ENCODE measurements at places on chromosomes 7 and 10.
A peak's percentile ranks its signal among the peaks of the same experiment; 100 is the strongest.

- DNase-seq = no peak
Measured at GRCh38 chr7:26723129-26723528, 141.3 kb downstream of the SKAP2 start.

GRCh38 chr10:15223174-15223573 lies 54.7 kb upstream of the NMT2 start:
- no peak for DNase-seq

DNA sequence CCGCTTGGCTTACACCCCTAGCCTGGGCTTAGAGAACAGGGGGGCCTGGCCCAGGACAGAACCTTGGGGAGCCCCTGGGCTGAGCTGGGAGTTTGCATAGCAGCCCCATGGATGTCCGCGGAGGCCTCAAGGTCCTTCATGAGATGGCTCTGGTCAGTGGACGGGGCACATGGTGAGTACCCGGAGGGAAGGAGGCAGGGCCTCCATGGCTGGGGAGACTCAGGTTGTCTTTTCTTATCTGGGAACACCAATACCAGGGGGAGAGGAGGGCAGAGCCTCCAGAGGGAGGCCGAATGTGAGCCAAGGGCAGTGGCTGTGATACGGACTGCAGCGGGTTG lies 64.8 kb downstream of the GLRX3 start:
- no peak for DNase-seq

DNA sequence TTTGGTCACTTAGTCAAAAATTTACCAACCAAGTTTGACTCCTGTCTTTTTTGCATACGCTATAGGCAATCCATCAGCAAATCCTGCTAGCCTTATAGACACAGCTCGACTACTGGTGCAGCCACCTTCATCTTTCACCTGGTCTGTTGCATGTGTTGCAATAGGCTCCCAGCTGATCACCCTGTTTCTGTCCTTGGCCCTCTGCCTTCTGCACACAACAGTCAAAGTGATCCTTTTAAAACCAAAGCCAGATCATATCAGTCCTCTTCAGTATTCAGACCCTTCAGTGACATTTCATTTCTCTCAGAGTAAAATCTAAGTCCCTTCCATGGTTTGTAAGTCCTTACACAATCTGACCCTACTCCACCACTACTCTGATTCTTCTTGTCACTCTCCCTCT lies 10.9 kb upstream of the CDK6 start:
- no peak for DNase-seq

- no peak for DNase-seq
Measured at GRCh38 chr7:149777551-149778326, 4.4 kb upstream of the ZNF467 start.

GRCh38 chr10:114408968-114409444 lies 4.7 kb upstream of the AFAP1L2 start:
- no peak for DNase-seq

DNA sequence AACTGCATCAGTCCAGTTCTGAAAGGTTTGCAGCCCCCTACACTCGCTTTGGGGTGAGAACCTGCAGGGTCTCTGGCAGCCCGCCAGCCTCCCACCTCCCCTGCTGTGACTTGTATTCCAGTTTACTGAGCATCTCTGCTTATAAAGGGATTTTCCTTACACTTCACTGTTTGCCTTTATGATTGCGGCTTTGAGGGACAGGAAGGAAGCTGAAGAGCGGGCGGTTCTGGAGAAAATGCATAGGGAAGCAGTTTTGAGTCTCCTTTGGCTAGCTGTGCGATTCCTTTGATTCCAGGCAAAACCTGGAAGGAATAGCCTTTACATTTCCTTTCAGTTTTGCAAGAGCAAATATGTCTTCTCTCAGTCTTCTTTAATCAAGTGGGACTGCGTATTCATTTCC lies 65.0 kb upstream of the TRIM8 start:
- no peak for DNase-seq

DNA sequence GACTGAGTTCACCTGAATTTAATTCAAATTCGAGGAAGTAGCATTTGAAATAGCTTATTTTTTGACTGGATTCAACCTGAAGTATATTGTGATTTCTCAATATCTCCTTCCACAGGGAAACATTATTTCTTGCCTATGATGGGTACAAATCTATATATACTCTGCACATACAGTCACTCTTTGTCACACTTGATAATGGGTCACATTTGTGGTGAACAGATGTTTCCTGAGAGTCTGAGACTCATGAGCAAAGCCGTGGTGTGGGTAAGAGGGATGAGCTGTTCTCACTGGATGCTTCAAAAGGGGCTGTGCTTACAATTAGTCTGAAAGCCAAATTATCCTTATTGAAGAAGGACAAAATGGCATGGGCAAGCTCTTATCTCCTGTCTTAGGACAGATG lies 18.0 kb upstream of the TBXAS1 start:
- no peak for DNase-seq

- peak; percentile 44 for DNase-seq
Measured at GRCh38 chr10:110207805-110208613, 604 bp downstream of the MXI1 start.

DNA sequence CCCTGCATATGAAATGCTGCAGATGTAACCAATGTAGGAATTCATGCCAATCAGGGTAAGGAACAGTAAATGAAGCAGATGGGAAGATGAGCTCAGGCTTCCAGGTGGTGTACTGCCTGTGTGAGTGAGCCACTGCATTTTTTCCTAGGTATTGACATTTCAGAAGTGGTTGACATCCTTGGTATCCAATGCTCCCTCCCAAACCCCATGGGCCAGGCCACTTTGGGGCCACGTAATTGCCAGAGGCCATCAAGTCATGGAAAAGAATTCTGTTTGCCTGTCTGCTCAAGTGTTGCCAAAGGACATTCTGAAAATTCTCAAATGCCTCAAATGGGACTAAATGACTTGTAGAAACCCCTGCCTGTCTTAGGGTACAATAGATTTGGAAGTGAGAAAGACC lies 384.6 kb downstream of the GATA3 start:
- DNase-seq = no peak

- DNase-seq = peak; percentile 59
Measured at GRCh38 chr10:3783316-3783681, 1.7 kb downstream of the KLF6 start.

GRCh38 chr7:101094376-101094775 lies 9.1 kb downstream of the TRIM56 start:
- DNase-seq = no peak

- no peak for DNase-seq
Measured at GRCh38 chr7:27148756-27149641, 1.4 kb upstream of the HOXA6 start.

DNA sequence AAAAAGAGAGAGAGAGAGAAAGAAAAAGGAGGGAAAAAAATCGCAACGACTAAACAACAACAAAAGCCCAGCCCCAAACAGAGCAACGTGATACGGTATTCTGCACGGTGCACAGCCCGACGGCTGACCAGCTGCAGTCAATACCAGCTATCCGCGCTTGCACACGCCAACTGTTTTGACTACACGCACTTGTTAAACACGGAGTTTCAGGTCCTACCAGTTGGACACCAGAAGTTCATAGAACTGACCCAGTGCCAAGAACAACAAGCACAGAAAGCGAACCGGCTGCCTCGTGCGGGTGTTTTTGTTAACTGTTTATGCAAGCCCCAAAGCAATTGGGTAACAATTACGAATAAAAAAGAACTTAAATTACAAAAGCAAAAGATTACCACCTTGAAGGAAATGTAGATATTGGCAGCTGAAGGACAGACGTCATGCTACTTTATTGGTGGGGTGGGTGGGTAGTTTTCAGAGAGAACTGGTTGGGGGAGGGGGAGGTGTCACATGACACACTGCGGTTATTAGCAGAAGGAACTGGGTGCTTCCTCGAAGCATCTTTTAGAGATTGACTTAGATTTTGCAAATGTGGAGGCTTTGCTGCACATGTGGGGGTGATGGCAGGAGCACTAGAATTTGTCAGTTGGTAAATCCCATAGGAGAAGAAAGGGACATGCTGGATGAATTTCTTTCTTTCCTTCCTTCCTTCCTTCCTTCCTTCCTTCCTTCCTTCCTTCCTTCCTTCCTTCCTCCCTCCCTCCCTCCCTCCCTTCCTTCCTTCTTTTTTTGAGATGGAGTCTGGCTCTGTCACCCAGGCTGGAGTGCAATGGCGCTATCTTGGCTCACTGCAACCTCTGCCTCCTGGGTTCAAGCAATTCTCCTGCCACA lies 110.6 kb upstream of the EFCAB10 start:
- peak; percentile 81 for DNase-seq

DNA sequence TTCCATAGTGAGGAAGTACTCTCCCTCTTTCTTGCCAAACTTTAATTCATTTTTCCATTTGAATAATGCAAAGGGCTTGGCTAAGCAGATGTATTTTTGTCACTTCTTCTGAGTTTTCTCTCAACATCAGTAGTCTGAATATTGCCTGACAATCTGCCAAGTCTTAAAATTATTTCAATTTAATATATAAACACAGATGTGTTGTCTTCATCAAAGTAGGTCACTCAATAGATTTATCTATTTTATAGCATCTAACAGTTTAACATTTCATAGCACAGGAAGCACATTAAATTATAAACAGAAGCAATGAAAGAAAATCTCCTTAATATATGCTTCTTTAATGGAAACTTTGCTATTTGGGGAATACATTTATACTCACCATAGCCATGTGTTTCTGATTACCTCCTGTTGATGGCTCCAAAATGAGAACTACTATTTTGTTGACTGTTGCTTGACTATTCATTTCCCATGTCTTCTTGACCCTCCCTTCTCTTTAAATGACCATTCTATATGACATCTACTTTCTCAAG lies 4.5 kb downstream of the CPED1 start:
- DNase-seq = no peak

- no peak for DNase-seq
Measured at GRCh38 chr10:3474266-3474665, 301.7 kb upstream of the PITRM1 start.

DNA sequence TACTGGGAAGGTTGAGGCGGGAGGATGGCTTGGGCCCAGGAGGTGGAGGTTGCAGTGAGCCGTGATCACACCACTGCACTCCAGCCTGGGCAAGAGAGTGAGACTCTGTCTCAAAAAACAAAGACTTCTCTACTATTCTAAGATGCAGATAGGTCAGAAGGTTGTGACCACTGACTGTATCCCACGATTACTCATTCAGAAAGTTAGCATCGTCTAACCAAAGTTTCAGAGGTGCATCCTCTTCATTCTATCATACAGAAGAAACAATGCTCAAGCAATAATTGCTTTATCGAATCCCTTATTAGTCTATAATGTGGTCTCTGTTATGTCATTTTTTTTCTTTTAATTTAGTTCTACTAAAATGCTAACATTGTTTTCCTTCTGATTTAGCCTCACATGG lies 348.7 kb upstream of the LRGUK start:
- no peak for DNase-seq

- no peak for DNase-seq
Measured at GRCh38 chr7:50733552-50733951, 49.1 kb downstream of the GRB10 start.

DNA sequence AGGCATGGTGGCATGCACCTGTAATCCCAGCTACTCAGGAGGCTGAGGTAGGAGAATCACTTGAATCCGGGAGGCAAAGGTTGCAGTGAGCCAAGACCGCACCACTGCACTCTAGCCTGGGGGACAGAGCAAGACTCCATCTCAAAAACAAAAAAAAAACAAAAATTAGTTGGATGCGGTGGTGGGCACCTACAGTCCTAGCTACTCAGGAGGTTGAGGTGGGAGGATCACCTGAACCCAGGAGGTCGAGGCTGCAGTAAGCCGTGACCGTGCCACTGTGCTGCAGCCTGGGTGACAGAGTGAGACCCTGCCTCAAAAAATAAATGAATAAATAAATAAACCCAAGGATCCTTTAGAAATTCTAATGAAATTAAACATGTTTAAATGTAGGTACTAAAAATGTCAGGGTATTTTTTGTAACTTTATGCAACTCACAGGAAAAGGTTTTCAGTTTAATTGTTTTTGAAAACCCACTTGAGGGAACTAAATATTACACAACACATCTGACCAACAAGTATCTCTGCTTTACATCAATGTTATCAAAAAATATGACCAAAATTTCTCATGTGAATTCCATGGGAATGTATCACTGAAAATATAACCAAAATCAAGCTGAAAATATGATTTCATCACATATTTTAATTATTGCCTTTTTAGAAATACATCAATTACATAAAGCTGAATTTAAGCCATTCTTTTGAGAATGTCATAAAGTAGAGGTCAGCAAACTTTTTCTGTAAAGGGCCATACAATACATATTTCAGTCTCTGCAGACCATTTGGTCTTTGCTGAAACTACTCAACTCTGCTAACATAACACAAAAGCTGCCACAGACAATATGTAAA lies 23.9 kb downstream of the UPF2 start:
- DNase-seq = no peak

- no peak for DNase-seq
Measured at GRCh38 chr10:70142555-70142954, 3.9 kb downstream of the TYSND1 start.

DNA sequence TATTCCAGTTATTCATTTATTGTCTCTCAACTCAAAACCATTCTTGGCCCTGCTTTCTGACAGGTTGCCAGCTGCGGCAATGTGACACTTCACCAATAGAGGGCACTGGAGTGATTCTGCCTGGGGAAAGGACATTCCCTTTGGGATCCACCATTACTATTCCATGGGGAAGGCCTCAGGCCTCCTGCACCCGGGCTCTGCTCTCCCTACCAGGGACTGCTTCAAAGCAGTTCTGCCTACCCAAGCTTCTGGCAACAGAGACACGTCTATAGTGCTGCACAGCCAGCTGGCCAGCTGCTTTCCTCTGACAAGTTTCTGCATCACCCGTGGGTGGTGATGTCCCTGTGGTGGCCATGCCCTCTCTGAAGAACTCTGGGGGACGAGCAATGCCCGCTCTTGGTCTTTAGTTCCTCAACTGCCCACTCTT lies 163.8 kb downstream of the ELMO1 start:
- peak; percentile 17 for DNase-seq

DNA sequence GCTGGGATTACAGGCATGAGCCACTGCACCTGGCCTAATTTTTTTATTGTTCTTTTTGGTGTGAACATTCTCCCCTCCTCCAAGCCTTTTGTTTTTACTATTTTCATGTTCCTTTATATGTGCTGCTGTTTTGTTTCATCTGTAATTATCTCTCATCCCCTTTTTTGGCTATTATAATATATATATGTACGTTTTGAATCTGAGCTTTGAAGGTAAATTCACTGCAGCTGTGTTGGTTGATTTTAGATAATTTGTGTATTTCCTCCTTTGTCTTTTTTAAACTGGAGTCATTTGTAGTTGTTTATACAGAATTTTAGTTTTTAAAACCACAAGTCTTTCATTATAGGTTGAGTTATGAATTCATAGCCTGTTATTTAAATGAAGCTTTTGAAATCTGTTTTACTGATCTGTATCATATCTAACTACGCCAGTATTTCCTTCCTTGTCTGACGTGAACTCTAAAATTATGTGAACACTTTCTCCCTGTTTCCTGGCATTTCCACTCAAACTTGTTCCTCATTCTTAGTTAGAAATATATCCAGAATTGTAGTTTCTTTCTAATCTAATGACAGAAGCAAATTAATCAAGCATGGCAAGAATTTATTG lies 54.9 kb downstream of the PTEN start:
- no peak for DNase-seq

DNA sequence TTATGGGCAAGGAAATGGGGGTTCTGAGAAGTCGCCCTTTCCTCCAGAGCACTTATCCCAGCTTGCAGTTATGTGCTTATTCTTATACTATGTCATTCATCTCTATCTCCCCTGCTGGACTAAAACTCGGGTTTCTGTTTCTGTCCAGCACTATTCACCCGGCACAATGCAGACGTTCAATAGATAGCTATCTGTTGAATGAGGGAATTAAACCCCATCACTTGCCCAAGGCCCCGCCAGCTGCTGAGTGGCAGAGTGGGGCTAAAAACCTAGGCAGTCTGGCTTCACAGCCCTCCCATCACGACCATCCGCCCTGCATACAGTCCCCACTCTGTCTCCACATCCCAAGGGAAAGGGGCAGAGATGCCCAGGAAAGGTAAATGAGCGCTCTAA lies 5.4 kb downstream of the SLIT1 start:
- DNase-seq = no peak
